ENCODE measurements at places on chromosomes 16 and 17. TPM values are rescaled to one million over a fixed set of nuclear protein-coding genes. Genes with fewer than 3 reads are reported as not detected.

Gene NFAT5
- total RNA-seq: 13.9 TPM

Gene DHRS7C
- total RNA-seq: 3.1 TPM

Gene CCL18
- 1.1 TPM for total RNA-seq

DNA sequence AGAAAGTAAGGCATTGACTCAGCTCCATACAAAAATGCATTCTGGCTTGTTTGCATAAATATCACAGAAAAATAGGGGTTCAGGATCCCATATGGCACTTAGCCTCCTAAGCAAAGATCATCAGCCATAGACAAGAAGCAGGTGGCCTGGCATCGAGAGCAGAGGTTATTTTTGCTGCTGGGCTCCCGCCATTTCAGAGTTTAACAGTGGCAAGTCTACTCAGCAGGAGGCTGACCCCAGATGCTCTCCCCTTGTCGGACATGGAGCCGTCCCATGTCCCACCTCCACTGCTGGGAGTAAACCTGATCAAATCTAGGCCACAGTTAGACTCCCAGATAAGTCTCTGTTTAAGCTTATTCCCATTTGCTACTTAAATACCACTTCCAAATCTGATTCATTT lies 269.1 kb downstream of the FTO start:
- DNase-seq: peak; percentile 21

- DNase-seq: no peak
Observed at GRCh38 chr17:48701864-48702532, 20.3 kb downstream of the PRAC1 start.

DNA sequence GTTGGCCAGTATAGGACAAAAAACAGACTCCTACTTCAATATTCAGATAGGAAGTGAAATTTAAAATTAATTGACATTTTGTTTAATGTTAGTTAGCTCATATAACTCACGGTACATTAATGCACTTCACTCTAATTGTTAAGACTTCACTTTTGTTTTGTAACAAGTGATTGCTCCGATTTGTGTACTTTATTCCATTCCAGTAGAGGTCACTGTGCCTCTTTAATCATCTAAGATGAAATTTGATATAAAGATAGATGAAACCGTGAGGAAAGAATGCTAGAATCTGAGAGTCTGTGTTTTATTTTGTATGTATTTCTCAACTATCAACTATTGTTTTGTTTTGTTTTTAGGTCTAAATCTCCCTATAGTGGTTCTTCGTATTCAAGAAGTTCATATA lies 29.0 kb downstream of the RBBP6 start:
- DNase-seq: no peak

DNA sequence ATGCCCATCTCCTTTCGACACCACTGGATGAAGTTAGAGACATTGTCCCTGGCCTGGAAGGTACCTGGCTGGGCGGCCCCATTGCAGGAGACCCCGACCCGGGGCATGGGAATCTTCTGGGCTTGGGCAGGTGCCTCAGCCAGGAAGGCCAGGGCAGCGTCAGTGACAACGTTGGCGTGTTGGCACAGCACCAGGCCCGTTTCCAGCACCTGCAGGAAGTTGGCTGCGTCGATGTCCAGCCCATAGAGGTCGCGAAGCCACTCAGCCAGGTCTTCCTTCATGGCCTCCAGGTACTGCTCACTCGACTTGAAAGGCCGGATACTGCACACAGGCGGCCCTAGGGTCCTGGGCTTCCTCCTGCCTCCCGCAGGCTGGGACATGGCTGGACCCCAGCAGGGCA lies 568 bp downstream of the GAS2L2 start:
- no peak for DNase-seq

DNA sequence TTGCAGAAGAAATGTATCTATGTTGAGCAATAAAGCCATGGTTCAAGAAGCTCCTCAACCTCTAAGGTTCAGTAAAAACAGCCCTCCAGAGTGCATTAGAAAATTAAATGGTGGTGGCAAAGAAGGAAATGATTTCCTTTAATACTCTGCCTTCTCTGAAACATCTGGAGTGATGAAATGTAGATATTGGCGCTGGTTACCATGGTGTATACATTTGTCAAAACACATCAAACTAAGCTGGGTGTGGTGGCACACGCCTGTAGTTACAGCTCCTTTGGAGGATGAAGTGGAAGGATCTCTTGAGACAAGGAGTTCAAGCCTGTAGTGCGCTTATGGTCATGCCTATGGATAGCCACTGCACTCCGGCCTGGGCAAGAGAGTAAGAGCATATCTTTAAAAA lies 6.0 kb downstream of the CAPNS2 start:
- DNase-seq: no peak

DNA sequence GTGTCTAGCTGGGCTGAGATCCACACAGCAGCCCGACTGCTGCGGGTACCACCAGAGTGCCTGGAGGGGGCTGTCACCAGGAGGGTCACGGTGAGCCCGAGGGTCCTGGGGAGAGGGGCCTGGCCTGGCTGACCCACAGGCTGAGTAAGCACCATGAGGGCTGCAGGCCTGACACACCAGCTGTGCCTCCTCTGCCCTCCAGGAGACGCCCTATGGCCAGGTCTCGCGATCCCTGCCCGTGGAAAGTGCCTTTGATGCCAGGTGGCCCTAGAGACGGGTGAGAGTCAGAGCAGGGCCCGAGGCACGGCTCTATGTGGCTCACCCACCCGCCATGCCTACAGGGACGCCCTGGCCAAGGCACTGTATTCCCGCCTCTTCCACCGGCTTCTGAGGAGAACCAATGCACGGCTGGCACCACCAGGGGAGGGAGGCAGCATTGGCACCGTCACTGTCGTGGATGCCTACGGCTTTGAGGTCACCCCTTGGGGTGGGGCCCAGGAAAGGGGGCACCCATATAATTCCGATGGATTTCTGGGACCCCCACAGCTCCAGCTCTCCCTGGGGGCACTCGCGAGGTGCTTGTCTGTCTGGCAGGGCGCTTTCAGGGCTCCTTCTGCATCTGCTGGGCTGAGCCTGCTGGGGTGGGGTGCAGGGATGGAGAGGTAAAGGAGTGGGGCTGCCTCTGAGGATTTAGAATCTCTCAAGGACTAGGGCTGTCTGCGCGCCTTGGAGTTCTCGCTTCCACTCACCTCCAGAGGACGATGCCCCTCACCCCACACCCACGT lies 7.1 kb downstream of the MYO15B start:
- DNase-seq: no peak

GRCh38 chr17:40519089-40519775 lies 17.8 kb upstream of the TNS4 start:
- no peak for DNase-seq

DNA sequence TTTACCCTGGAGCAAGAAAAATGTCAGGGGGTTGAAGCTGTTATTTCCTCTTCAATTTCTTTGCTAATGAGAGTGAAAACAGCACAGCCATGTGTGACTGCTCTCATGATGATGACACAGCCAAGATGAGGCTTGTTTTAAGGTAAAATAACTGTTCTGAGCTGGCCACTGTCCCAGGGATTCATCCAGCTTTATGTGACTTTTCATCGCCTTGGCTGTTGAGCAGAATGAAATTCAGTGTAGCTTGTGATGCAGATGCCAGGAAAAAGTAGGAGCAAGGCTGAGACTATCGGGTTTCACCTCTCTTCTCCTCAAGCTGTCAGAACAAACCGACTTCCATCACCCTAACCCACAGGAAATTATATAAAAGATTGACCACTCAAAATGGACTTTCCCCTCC lies 361.8 kb upstream of the CDH5 start:
- DNase-seq: no peak

GRCh38 chr17:9023392-9024218 lies 2.3 kb downstream of the NTN1 start:
- no peak for DNase-seq

Measured in left ventricle myocardium inferior (tissue), 1 donor.